T-helper 2 cell (primary cell): ENCODE measurements at places on chromosomes 2 and 18.

- no peak for DNase-seq
These were observed 47.4 kb upstream of the ITGB6 start for GRCh38 chr2:160247296-160248035.

GRCh38 chr2:1718339-1719220 lies 25.7 kb downstream of the PXDN start:
- no peak for DNase-seq

DNA sequence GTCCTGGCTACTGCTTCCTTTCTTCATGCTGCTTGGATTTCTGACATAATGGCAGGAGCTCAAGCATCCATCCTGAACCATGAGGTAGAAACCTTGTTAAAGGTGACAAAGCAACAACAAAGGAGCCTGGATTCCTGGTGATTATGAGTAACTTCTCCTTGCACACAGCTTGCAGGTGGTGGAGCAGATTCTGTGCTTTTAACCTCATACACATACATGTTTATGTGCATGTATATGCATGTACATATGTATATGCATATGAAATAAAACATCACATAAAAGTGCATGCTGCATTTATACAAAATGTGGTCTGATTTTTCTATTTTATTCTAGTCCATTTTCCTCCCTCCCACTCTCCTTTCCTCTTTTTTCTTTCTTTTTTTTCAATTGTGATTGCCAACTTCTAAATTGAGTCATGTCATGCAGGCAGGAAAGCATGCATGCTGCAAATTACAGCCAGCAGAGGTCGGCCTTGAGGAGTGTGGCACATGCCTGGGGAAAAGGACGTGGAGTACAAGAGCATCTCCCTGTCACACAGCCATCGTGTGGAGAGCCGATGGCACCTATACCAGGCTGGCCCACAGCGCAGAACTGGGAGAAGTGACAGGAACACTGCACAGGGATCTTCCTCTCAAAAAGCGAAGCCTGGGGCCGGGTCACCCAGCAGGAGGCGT lies 17.9 kb downstream of the LCT start:
- no peak for DNase-seq

GRCh38 chr2:24021122-24021998 lies 11.5 kb downstream of the MFSD2B start:
- DNase-seq = no peak

GRCh38 chr18:2982452-2983269 lies 30.3 kb downstream of the LPIN2 start:
- no peak for DNase-seq

DNA sequence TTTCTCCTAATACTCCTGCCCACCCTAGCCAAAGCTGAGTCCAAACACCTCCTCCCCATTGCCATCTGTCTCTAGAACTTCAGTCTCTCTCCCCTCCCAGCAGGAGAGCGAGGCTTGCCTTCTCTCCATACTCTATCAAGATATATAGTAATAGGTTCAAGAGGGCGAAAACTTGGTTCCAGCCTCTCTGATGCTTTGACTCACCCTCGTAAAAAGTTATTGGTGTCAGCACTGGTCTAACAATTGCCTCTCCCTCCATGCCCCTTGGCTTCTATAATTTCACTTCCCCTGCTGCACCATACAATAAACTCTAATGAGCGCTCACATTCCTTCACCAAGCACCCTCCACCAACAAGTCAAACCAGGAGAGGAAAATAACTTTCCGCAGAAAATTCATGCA lies 797.3 kb downstream of the BCL11A start:
- DNase-seq = no peak

GRCh38 chr2:105802587-105802986 lies 57.9 kb downstream of the NCK2 start:
- DNase-seq = peak; percentile 50

GRCh38 chr2:3633089-3633981 lies 24.7 kb upstream of the ALLC start:
- no peak for DNase-seq

- DNase-seq = no peak
These were observed 633.3 kb upstream of the ACVR2A start for GRCh38 chr2:147211484-147211883.

- DNase-seq = peak; percentile 4
These were observed 965 bp upstream of the ELOA2 start for GRCh38 chr18:47036298-47036874.

- peak; percentile 63 for DNase-seq
These were observed 4.2 kb upstream of the CLIP4 start for GRCh38 chr2:29110916-29111535.

DNA sequence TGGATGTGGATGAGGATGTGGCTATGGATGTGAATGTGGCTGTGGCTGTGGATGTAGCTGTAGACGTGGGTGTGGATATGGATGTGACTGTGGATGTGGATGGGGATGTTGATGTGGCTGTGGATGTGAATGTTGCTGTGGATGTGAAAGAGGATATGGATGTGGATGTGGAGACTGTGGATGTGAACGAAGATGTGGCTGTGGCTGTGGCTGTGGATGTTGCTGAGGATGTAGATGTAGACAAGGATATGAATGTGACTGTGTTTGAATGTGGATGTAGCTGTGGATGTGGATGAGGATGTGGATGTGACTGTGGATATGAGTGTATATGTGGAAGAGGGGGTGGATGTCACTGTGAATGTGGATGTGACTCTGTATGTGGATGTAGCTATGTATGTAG lies 884.6 kb upstream of the CHAC2 start:
- DNase-seq = no peak

DNA sequence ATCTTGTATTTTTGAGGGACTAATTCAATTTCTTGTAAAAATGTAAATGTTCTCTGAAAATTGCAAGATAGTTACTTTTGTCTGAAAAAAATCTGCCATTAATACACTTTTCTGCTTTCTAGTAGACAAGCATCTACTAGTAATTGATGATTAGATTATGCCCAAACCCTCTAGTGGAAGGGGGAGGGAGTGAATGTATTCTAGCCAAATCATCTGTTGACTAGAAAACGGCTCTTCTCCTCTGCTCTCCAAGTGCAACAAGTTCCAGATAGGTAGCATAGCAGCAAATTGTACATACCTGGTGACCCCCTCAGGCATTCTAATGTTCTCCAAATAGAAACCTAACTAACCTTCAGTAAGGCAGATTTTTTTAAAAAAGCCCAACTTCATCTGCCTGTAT lies 58.6 kb downstream of the RELCH start:
- no peak for DNase-seq

DNA sequence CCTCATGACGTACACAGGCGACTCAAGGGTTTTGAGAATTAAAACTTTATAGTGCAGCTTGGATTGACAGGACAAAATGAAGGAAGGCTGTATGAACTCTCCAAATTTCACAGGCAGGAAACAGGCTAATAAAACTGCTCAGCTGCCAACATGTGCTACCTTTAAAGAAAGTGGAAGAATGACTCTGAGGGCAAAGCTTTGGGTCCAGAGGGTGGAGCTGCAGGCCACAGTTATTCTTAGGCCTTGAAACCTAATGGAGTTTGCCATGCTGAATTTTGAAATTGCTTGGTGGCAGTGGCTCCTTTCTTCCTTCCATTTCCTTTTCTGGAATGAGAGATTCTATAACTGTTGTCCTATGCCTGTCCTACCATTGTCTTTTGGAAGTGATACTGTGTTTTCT lies 34.8 kb downstream of the HAT1 start:
- no peak for DNase-seq

DNA sequence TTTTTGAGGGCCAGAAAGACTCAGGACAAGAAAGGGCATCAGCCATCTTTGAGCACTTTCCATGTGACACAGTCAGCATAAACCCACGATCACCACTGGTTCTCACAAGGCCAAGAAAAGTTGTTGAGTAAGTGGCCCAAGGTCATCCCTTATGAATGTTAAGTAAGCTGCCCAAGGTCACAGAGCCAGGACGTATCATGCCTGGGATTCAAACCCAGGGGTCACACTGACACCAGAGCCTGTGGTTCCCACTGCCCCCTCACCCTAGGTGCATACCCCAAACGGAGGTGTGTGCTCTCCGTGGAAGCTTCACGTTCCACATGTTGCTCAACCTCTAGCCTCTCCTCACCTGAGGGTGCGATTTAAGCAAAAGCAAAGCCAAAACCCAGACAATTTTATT lies 2.3 kb upstream of the CTIF start:
- no peak for DNase-seq

DNA sequence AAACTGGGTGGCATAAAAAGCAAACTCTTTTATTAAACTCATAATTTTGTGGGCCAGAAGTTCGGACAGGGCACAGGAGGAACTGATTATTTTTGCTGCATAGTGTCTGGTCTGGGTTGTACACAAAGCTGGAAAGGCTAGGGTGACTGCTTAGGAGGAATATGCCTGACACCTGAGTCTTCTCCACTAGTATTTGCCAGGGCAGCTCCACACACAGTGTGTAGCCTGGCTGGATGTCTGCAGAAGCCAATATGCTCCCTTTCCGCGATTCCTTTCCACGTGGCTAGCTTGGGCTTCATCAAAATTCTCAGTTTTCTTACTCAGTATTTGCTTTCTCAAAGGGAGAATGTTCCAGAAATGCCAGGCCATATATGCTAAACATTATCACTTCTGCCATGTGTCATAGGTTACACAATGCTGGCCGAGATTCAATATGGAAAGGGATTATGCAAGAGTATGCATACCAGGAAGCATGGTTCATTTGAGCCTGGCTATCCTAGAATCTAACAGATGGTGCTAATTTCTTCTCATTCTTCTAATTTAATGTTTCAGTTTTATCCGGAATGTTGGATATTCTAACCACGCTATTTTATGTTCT lies 142.7 kb upstream of the DOK6 start:
- no peak for DNase-seq

GRCh38 chr2:10665833-10666232 lies 23.9 kb downstream of the NOL10 start:
- no peak for DNase-seq

DNA sequence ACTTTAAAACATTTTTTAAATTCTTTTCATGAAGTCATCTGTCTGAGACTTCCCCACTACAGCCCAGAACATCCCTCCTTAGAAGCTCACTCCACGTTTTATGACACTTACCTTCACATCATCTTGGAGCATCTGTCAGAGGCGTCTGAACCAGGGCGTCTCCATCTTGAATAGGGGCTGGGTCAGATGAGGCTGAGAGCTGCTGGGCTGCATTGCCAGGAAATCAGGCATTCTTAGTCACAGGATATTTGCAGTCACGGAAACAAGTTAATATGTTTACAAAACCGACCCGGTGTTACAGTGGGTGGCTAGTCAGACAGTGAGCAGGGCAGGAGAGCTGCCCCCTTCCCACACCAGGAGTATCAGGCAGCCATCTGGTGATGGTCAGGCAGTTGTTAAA lies 456.5 kb downstream of the FBXO15 start:
- DNase-seq = no peak

- no peak for DNase-seq
These were observed 73.2 kb upstream of the GPC1 start for GRCh38 chr2:240362216-240362755.

DNA sequence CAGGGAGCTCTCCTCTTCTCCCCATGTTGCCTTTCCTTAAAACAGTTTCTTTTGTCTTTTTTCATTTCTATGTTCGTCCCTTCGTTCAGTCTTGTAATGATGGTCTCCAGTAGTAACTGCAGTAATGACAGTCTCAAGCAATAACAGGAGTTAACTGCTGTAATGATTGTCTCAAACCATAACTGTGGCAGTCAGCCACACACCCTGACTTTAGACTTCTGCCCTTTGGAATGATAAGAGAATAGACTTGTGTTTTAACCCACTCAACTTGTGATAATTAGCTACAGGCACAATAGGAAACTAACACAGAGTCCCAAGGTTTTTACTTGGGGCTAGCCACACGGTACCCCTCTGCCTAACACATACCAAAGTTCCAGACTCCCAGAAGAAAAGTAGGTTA lies 12.1 kb downstream of the TMEM131 start:
- DNase-seq = no peak

DNA sequence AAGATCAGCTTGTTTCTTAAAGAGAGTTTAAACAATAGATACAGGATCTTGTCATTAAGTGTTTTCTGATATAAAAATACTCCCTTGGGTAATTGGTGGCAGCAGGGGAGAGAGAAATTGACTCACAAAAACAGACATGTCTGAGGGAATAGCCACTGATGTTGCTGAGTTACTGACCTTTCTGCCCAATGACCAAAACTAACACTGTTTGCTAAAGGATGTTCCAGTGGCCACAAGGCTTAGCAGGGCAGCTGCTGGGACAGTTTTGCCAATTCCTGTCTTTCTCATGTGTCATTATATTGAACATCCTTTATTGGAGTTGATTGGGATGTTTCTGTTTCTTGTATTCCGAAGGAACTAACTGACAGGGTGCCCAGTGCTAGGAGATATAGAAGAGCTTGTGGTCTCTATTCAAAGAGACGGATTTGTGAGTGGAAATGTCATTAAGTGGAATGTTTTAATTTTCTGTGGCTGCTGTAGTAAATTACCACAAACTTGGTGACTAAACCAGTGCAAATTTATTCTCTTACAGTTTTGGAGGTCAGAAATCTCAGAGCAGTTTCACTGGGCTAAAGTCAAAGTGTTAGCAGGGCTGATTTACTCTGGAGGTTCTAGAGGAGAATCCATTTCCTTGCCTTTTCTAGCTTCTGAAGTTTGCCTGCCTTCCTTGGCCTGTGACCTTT lies 124.8 kb upstream of the RMDN2 start:
- no peak for DNase-seq

GRCh38 chr18:56748698-56749268 lies 97.6 kb downstream of the WDR7 start:
- DNase-seq = no peak

DNA sequence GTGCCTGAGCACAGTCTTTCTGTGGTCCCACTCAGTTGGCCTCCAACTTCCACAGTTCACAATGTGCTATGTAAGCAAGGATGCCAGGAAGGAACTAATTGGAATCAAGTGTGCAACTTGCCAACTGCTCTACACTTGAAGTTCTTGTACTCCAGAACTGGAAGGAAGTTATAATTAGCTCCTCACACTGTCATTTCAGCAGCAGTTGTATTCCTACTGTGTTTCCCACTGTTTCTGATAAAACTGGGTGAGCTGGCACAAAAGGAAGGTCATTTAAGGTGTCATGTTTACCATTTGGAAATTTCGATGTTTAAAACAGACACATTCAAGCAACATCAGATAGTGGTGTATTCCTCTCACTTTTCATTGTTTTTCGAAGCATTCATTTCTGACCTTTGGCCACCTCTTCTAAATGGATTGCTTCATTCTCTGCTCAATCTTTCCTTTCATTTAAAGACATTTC lies 84.2 kb downstream of the ANTXR1 start:
- no peak for DNase-seq

GRCh38 chr2:81148323-81148722 lies 843.8 kb upstream of the LRRTM1 start:
- DNase-seq = no peak
